ENCODE measurements at places on chromosomes 2 and 18.

GRCh38 chr2:74188696-74189095, 9.7 kb upstream of the MTHFD2 start:
- DNase-seq = no peak

- DNase-seq = no peak
These were observed 96.4 kb upstream of the DDX18 start for GRCh38 chr2:117718048-117718447.

- DNase-seq = no peak
These were observed 2.3 kb downstream of the RAB11FIP5 start for GRCh38 chr2:73110168-73111072.

- DNase-seq = no peak
These were observed 7.8 kb upstream of the PRKAG3 start for GRCh38 chr2:218839430-218839829.

GRCh38 chr2:129085386-129085785, 766.7 kb upstream of the HS6ST1 start:
- no peak for DNase-seq

GRCh38 chr2:206445948-206446347, 2.6 kb downstream of the ADAM23 start:
- DNase-seq = no peak

DNA sequence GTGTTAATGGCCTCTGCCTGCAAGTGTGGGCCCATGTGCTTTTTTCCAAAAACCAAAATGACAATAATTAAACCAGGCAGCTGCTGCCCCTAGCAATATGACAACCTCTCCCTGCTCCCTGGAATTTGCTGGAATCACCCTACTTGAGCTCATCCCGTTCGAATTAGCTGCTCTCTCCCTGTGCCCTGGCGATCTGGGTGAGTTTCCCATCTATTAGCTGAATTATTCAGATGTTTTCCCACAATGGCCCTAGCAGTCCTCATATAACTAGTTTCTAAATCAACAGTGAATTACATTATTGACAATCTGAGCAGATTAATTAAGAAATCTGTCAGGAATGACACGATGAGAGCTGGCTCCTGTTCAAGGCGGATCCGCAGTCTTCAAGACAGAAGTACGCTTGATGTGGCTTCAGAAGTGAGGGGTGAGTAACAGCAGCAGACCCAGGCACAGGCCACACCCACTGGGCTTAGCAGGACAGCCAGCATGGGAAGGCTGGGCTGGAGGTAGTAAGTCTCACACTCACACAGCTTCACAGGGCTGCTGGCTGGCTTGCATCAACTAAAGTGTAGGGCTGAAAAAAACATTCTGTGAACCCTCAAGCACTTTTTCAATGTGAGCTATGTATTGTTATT, 366.2 kb upstream of the ID2 start:
- DNase-seq = no peak

- no peak for DNase-seq
These were observed 284.4 kb upstream of the RGPD4 start for GRCh38 chr2:107542314-107542740.

- no peak for DNase-seq
These were observed 23.4 kb downstream of the CHCHD5 start for GRCh38 chr2:112607680-112608438.

GRCh38 chr2:37568565-37568964, 102.9 kb downstream of the CDC42EP3 start:
- DNase-seq = no peak

- DNase-seq = no peak
These were observed 70.6 kb downstream of the EMILIN2 start for GRCh38 chr18:2917259-2918047.

GRCh38 chr2:88601286-88601685, 26.0 kb downstream of the EIF2AK3 start:
- no peak for DNase-seq

GRCh38 chr2:101087638-101088037, 63.5 kb downstream of the TBC1D8 start:
- no peak for DNase-seq

GRCh38 chr2:237092920-237093781, 7.5 kb downstream of the COPS8 start:
- DNase-seq = no peak

GRCh38 chr2:102099536-102100298, 42.8 kb upstream of the IL1R1 start:
- DNase-seq = no peak

DNA sequence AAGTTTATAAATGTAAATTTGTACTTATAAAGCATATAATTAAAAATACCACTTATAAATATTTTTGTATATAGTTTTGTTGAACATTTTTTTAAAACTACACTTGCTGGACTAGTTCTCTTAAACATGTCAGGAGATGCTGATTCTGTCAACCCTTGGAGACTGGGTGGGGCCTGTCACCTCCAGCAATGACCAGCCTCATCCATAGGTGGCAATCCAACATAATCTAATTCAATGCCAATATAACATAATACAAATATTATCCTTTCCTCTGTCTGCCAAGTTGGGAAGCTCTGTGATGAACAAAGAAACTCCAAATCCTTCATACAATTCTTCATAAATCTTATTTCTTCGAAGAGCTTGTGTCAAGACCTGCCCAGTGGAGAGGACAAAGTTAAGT, 140.4 kb downstream of the RBMS1 start:
- DNase-seq = no peak

DNA sequence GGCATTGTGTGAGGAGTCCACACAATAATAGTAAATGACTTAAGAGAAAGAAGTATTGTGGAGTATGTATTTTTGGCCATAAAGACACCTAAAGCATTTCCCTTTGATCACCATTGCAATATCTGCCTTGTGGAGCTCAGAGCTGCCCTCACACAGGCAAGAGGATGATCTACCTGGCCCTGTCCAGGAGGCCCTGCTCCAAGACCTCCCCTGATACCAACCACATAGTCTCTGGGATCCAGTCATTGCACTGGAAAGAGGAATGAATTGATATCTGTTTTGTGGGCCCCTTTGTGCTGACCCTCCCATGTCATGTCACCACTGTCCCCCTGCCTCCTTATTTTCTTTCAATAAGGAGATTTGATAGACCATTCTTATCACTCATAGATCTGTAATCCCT, 430.6 kb upstream of the TNP1 start:
- DNase-seq = no peak

DNA sequence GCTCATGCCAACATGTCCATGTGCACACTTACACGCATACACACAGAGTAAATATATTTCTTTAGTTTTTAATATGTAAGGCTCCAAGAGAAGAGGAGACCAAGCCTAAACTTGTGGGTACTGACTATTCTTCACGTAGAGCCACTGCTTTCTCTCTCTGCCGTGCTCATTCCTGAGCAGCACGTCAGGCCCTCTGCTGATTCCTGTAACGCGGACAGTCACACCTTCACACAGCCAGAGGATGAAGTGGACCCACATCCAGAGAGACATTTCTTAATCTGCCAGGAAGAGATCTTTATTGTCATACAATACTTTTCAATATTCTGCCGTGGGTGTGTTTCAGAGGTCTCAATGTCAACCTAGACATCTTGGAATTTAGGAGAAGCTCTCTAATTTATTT, 560.7 kb downstream of the STK39 start:
- DNase-seq = no peak

- no peak for DNase-seq
These were observed 911.4 kb downstream of the TRIB2 start for GRCh38 chr2:13628122-13628521.

GRCh38 chr18:48053881-48054816, 123.7 kb upstream of the SMAD2 start:
- DNase-seq = no peak

DNA sequence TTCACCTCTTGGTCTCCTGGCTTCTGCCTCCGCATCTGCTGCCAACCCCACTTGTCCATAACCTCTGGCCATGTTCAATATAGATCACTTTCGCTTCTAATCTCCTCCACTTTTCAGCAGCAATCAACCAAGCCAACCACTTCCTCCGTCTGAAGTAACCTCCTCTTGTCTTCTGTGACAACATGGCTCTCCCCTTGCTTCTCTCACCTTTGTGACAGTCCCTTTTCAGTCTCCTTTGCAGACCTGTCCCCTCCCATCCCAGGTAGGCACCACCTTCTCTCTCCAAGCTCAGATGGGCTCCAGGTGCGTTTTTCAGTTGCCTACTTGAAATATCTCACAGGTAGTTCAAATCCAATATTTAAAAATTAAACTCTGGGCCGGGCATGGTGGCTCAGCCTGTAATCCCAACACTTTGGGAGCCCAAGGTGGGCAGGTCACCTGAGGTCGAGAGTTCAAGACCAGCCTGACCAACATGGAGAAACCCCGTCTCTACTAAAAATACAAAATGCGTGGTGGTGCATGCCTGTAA, 4.7 kb upstream of the PSD4 start:
- no peak for DNase-seq

- no peak for DNase-seq
These were observed 490.2 kb upstream of the KLHL29 start for GRCh38 chr2:22894761-22895160.

GRCh38 chr2:142094233-142094632, 36.6 kb downstream of the LRP1B start:
- no peak for DNase-seq

GRCh38 chr2:163554864-163555263, 180.9 kb downstream of the FIGN start:
- DNase-seq = no peak

DNA sequence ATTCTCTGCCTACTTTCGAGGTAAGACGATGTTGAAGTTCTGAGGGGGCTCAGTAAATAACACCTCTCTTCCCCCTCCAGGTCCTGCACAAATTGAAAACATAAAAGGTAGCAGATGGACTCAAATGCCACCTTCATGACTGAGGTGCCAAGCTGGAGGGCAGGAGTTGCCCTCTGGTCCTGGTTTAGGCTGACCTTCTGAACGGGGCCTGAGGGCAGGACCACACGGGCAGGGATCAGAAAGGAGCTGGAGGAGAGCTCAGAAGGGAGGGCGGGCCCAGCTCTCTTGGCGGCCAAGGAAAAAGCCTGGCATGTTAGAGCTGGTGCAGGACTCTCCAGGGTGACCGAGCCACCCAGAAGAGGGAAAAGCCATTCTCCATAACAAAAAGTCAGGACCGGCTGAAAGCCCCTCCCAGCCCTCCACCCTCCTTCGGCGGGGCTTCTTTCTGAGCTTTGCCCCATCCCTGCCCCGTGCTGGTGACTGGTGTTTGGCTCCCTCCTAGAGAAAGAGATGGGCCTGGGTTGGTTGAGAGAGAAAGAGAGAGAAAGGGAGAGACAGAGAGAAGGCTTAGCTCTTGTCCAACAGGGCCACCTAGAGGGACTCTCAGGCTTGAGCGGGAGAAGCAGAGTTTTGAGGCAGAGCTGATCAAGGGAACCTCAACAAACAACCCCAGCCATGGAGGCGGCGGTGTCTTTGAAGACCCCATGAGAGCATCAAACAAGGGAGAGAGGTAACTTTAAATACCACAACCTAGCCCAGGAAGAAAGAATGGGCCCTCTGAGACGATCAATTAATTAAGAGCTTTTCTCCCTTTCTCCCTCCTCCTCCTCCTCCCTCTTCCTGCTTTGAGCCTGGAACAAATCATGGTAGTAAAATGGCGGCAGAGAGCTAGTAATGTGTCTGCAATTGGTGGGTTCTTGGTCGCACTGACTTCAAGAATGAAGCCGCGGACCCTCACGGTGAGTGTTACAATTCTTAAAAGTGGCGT, 50.8 kb downstream of the WIPF1 start:
- peak; percentile 14 for DNase-seq

- no peak for DNase-seq
These were observed 37.9 kb downstream of the LCLAT1 start for GRCh38 chr2:30484995-30485394.

- peak; percentile 19 for DNase-seq
These were observed 41.9 kb upstream of the AAK1 start for GRCh38 chr2:69685321-69686048.

DNA sequence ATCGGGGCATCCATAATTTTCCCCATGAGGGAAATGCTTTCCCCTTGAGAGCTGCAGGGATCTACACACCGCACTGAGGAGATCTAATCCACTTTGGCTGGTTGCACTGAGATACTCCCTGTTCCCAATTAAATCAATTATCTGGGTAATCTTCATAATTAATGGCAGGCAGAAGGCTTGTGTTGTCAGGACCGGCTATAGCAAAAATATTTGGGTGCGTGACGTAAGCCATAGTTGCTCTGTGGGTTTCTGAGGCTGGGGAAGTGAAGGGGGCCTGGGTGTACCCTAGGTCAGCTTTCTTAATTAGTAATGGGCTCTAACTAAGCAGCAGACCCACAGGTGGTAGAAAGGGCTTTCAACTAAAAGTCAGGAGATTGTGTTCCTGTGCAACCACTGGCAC, 62.8 kb upstream of the UPP2 start:
- DNase-seq = no peak

DNA sequence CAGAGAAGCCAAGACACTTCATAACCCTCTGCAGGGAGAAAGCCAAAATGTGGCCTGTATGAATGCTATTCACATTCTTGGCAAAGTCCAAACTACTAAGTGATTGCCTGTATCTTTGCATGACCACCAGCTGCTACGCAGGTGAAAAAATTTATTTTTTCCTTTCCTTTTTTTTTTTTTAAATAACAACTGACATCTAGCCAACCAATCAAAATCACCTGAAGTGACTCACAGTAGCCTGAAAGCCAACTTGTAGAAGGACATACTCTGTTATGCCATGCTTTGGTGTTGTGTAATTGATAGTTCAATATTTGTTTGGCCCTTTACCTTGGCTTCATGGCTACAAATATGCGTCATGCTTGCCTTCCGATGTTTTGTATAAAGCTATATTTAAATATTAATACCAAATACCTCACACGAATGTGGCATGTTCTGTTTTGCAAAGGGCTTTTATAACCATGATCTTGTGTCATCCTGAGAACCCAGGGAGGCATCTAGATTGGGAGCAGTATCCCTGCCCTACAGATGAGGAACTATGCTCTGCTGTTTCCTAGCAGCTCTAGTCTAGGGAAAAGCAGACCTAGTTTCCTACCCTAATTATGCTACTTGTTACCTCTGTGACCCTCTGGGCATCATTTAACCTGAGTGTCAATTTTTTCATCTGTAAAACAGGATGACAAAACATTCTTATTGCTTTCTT, 102.1 kb downstream of the MYOM1 start:
- DNase-seq = no peak

GRCh38 chr18:12449051-12449785, 41.5 kb downstream of the PRELID3A start:
- no peak for DNase-seq

DNA sequence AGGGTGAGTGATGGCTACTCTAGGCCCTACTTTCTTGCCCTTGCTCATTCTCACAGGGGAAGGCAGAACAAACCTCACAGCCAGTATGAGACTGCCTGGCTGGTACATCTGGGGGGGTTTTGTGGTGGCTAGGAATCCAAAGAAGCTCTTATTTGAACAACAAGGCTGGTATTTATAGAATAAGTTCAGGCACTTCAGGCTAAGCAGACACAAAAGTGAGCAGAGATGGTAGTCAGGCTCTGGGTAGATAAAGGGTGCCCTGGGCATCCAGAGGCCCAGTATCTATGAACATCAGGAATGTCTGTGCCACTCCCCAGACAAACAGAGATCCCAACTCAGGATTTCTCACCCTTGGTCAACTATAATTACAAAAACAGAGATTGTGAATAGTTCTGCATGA, 57.2 kb upstream of the RTN4 start:
- DNase-seq = no peak

GRCh38 chr2:9244985-9245544, 38.5 kb downstream of the ASAP2 start:
- no peak for DNase-seq

Data from stimulated activated CD4-positive, alpha-beta T cell treated with anti-CD3 and anti-CD28 coated beads, Interleukin-2, amount 100 ng/mL, for 48 hours (primary cell).